ENCODE measurements at places on chromosomes 3 and 15.

- no peak for DNase-seq
Measured at GRCh38 chr3:124221422-124221821, 229.5 kb upstream of the ROPN1 start.

- DNase-seq: no peak
Measured at GRCh38 chr3:48215466-48215865, 7.8 kb upstream of the CAMP start.

GRCh38 chr3:64388886-64389285, 163.6 kb upstream of the PRICKLE2 start:
- no peak for DNase-seq

- no peak for DNase-seq
Measured at GRCh38 chr3:141373768-141374526, 5.6 kb downstream of the ZBTB38 start.

DNA sequence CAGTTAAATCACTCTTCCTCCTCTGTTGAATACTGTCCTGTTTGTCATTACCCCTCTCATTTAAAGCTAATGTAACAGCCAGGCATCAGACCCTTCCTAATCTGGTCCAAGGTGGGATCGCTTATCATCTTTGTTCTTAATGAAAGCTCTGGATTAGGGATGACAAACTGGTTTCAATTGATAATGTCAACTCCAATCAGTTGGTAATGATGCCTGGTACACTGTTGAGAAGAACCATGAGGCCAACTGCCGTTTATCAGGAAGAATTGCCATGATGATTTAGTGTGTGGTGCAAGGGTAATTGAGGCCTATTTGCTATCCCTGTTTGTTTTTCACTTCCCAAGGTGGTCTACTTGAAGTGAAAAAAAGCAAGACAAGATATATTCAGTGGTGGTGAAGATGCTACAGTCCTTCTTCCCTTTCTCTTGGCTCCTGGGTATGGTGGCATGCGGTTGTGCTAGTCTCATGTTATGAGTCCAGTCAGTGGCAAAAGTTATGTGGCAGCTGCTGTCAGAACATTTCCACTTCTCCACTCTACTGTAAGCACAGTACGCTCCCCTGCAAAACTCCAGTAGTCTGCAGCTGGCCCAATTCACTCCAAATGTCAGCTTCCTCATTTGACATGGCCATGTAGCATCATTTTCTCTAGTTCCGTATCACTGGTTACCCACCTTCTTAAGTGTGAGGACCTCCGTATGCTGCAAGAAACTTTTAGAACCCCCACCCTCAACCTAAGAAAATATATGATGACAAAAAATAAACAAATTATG, 72.5 kb downstream of the MORC1 start:
- no peak for DNase-seq

GRCh38 chr15:70281261-70281810, 183.6 kb upstream of the TLE3 start:
- DNase-seq: no peak

GRCh38 chr3:45781271-45781670, 15.1 kb downstream of the SLC6A20 start:
- no peak for DNase-seq

DNA sequence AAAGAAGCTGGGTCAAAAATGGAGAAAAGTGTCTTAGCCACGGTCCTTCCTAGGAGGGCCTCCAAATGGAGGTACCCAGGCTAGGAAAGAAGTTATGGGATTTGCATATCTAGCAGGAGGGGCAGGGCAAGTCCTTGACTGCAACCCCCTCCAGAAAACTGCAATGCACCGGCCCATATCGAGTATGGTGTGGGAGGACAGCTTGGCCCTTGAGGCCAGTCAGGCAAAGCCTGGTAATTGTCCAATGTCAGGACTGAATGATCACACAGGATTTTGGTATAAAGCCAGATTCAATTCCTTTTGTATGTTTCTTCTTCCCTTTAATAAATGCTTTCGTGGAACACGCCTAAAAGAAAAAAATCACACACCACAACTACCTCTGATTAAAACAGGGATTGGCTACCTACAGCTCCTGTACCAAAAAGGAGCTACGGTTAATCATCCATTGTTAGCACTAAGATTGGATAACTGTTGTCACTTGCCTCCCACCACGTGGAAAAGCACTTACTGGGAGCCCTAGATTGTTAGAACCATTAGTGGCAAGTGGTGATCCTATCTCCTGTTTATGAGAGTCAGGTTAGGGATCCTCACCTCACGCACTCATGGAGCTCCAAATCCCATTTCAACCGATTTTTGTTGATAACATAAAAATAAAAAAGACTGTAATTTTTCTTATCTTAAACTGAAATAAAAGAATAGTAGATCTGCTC, 1.2 kb downstream of the ZNF770 start:
- peak; percentile 14 for DNase-seq

GRCh38 chr3:48187301-48187578, 977 bp downstream of the CDC25A start:
- DNase-seq: no peak

DNA sequence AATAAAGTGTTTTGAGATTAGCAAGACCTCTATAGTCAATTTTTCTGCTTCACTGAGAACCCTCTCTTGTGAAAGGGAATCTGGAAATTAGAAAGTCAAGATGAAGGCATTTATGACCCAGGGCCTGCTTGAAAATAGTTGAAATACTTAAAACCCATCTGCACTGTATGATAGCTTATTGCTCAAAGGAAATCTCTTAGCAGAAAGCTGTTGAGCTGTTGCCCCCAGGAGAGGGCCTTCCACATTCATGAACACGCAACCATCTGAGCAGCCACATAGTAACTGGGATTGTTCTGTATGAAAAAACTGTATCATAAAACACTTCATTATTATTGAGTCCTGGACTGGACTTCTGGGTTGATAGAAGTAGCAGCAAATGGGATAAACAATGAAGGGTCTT, 106.4 kb upstream of the PTX3 start:
- no peak for DNase-seq

DNA sequence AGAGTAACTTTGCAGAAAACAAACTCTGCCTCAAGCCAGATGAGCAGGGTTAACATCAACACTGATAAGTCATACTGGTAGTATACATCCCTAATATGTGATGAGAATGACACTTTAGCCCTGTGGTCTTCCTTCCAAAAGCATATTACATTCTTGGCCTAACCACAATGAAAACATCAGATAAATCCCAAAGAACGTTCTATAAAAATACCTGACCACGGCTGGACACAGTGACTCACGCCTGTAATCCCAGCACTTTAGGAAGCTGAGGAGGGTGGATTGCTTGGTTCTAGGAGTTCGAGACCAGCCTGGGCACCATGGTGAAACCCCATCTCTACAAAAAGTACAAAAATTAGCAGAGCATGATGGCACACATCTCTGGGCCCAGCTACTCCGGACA, 4.7 kb downstream of the TMCC1 start:
- no peak for DNase-seq

- DNase-seq: no peak
Measured at GRCh38 chr3:33001889-33002288, 50.4 kb downstream of the CCR4 start.

GRCh38 chr15:52021892-52022540, 3.0 kb downstream of the MAPK6 start:
- no peak for DNase-seq

DNA sequence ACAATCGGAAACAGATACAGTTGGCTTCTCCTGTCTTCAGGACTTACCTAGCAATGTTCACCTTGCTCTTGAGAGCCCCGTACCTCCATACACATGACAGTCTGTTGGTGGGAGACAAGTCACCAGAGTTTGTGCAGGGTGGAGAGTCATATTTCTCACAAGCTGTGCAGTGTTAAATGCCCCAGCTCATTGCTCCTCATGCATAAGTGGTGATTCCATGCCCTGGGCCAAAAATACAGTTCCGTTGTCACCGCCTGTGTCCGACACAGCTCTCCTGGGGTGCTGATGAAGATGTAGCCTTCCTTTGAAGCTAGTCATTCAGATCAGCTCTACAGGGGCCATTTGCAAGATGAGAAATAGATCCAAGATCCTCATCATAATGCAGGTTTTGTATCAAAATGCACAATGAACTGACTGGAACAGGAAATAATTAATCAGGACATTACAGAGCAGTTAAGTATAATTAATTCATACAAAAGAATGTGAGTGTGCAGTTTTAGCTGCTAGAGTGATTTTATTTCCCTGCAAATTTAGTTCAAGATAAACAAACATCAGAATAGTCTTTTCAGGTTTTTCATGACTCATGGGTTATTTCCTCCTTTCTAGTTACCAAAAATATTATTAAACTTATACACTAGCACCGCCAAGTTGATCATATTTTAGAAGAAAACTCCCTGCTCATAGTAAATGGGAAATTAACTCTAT, 66.5 kb downstream of the CD47 start:
- no peak for DNase-seq

GRCh38 chr15:74317820-74318375, 49.5 kb downstream of the CYP11A1 start:
- DNase-seq: no peak

- peak; percentile 44 for DNase-seq
Measured at GRCh38 chr15:38651328-38652038, 86.9 kb upstream of the RASGRP1 start.

- DNase-seq: no peak
Measured at GRCh38 chr15:83324799-83325198, 40.3 kb upstream of the BNC1 start.

DNA sequence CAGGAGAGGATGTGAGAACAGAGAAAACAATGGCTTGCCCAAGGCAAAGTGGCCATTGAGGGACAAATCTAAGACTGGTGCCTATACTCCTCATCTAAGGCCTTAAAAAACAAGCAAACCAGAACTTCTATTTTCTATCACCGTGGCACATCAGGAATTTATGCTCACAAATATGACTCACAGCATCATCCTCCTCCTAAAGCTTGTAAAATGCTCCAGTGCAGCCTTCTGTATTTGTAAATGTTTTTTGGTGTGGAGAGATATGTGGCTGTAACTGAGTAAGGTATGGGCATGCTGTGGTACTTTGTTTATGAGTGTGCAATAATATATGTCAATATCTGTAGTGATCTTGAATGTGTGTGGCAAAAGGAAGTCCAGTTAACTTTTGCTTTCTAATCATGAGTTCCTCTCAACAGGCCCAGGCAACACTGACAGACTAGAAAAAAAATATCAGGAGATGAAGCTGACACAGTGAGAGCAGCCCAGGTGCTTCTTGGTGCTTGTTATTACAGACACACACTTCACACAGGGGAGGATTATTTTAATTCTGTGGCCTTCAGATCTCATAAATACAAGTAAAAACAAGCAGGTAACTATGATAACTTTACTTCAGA, 60.3 kb downstream of the CTNNB1 start:
- no peak for DNase-seq

DNA sequence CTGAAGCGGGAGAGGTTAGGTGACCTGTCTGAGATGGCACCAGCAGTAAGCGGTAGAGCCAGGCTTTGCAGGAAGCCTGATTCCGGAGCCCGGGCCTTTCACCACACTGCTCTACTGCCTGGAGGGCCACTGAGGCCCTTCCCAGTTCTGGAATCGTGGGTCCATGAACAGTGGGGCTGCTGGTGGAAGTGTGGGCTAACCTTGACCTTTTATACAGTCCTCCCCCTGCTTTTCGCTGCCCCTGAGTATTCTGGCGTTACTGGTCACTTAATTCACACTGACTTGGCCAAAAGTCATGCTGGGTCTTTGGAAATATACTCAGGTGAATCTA, 2.6 kb upstream of the ABTB1 start:
- DNase-seq: no peak

- DNase-seq: no peak
Measured at GRCh38 chr3:20648921-20649381, 462.9 kb upstream of the SGO1 start.

DNA sequence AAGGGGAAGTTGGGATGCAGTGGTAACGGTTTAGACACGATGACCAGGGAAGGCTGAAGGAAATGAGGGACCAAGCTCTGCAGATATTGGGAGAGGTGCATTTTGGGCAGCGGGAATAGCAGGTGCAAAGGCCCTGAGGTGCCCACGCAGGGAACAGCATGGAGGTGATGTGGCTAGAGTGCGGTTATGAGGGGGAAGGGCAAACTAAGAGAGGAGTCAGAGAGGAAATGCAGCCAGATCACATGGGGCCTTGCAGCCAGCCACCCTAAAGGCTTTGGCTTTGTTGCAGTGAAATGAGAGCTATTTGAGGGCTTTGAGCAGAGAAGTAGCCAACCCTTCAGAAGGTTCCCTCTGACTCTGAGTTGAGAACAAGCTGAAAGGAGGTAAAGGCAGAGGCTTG, 2.6 kb downstream of the SPATA12 start:
- DNase-seq: peak; percentile 51

DNA sequence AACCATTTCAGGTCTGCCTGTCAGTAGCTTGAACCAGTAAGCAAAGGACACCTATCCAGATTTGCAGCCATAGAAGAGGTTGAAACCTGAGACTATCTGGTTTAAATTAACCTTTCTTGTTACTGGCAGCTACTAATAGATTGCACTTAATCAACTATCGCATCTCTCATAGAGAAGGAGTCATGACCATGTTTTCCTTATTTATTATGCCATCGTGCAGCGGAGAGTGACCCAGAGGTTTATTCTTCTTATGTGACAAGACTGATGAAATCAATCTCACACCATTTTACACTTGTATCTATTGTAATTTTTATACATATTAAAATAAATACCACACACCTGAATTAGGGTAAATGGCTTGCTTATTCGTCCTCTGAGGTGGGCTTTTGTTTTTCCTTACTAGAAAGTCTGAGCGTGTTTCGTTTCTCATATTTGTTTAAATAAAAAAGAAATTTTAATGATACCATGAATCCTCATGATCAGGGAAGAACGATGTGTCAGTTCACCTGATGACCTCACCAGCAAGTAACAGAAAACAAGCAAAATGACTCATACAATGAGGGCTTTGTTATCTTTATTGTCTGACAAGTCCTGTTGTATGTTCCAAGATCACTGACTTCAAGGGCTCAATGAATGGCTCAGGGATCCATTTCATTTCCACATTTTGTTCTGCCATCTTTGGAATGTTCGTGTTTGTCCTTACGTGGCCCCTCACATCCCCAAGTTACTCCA, 379.5 kb upstream of the DPH6 start:
- no peak for DNase-seq

DNA sequence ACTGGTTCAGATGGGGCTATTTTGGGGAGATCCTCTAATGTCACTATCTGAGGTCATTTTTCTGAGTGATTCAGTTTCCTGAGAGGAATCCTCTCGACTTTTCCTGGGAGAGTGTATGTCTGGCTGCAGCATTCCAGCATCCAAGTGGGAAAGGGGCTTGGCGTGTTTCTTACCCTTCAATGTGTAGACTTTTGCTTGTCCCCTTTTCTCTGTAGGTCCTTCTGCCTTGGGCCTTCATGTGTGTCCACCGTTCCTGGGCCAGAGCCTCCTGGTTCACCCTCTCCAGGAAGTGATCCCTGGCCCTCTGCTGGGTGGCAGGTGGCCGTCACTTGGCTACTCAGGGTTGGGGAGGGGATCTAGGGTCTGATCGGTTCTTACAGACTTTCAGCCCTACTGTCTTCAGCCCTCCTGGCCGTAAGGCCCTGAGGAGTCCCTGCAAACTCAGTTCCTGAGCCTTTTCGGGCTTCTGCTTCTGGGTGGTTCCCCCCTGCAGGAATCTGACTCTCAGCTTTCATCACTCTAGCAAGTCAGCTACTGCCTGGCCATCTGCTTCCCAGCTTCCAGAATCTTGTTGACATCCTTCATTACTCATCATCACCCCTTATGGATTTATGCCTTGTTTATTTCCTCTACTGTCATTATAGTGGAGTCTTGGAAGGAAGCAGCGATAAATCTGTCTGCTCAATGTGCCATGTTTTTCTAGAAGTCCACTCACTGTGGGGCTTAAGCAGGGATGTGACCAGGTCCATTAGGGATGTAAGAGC, 36.5 kb downstream of the GOLGA6L10 start:
- DNase-seq: no peak

All from KBM-7 (cell line).